ENCODE measurements at places on chromosomes 6 and 20. TPM values are rescaled to one million over a fixed set of nuclear protein-coding genes. Genes with fewer than 3 reads are reported as not detected.

The PTPRT gene
- total RNA-seq = not detected

The DCDC2 gene
- 3.7 TPM for total RNA-seq

The MCHR2 gene
- not detected for total RNA-seq

The SMPDL3A gene
- total RNA-seq = 3.4 TPM

The CALHM4 gene
- total RNA-seq = not detected

The GID8 gene
- total RNA-seq = 23.7 TPM
